Activated naive CD4-positive, alpha-beta T cell treated with anti-CD3 and anti-CD28 coated beads, Interleukin-2, amount 50 U/mL, for 72 hours (primary cell): ENCODE measurements at places on chromosomes 13 and 19. TPM values are rescaled to one million over a fixed set of nuclear protein-coding genes. Genes with fewer than 3 reads are reported as not detected.

DNA sequence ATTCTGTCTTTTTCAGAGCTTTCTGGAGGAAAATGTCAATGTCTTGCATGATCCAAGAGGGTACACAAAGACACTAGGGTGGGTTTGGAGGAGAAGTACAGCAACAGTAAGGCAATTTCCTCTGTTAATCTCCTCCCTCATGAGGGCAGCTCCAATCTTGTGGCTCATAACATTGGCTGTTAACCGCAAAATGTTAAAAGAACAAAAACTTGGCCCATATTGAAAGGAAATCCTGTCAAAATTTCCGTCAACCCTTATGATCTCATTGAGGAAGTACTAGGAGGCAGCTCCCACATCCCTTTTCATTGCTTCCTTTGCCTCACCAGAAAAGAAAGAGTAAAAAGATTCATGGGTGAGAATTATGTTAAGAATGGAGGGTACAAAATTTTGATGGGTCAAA is 11.6 kb downstream of the OXGR1 start:
- no peak for DNase-seq

- DNase-seq, result no peak
These were observed 9.7 kb downstream of the IGSF23 start for GRCh38 chr19:44623080-44623479.

- no peak for DNase-seq
These were observed 62.0 kb upstream of the KLF2 start for GRCh38 chr19:16262618-16263017.

The ZNF667 gene
- total RNA-seq, result 2.7 TPM

- DNase-seq, result no peak
These were observed 63.2 kb downstream of the GPC6 start for GRCh38 chr13:93289842-93290241.

DNA sequence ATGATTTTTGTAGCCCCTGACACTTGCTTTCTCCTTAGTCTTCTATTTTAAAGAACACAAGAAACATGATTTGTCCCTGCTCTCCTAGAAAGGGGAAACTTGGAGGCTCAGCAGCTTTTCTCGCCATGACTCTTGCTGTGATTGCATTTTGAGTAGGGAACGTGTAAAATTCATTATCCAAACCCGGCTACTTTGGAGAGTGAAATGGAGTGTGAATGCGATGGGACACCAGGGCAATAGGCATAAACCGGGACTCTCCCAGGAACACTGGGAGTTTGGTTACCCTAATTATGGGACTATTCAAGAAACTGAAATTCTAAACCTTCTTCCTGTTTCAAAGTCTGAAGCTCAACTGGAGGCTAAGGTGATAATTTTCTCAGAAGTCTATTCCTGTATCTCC is 181.7 kb upstream of the RFC3 start:
- no peak for DNase-seq

The LRG1 gene
- total RNA-seq, result 0.23 TPM

DNA sequence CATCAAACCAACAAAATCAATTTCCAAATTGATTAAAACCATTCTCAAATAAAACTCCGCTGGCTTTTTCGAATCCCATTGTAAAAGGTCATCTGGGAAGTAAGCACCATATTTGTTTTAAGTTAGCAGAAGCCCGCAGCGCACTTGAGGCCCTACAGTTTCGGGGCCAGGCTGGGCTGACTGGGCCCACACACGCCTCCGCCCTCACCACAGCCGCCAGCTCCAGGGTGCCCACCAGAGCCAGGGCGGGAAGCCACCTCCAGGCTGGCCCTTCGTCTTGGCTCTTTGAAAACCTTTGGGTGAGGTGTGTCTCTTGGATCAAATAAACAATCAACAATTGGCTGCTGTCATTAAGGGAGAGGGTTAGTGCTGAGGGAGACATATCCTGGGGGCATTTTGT is 133.3 kb downstream of the SOX1 start:
- DNase-seq, result no peak

GRCh38 chr19:15021286-15022007 is 27.8 kb upstream of the CASP14 start:
- DNase-seq, result no peak
